ENCODE measurements at places on chromosomes 12 and 14. TPM values are rescaled to one million over a fixed set of nuclear protein-coding genes. Genes with fewer than 3 reads are reported as not detected.

The SERPINA12 gene
- total RNA-seq, result not detected

DNA sequence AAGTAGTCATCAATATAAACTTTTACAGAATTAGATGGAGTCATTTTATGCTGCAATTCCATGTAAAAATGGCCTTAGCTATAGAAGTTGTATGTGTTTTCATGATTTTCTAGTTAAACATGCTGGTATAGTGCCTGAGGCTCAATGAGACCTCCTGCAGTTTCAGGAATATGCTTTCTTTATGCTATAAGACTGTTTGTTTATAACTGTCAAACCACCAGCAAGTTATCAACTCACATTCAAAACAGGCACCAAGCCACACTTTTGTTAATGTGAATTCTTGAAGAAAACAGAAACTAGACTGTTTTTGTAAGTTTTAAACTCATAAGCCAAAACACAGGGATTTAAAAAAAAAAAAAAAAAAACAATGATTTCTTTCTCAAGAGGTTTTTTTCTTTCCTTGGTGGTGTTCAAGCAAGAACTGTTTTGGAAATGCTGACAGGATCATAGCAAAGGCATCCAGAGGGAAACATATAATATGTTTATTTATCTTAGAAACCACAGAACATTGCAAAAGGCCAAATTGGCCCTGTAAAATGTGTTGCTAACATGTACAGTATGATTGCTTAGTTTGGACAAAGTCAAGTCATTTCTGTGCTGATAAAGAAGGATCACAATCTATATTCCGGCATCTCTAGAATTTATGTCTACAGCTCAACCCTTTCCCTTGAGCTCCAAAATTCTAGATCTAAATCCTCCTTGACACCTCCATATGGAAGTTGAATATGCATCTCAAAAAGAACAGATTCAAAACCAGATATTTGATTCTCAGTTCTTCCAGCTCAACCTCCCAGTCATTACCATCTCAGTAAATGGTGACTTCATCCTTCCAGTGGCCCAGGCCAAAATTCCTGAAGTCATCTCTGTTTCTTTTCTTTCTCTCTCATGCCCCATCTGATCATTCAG, 29.0 kb upstream of the LUM start:
- no peaks in the 10 kb centered on the region for H3K36me3 ChIP-seq
- H3K27ac ChIP-seq, result no peak overlapping the region
- no peaks in the 10 kb centered on the region for H3K4me1 ChIP-seq
- no peaks in the 10 kb centered on the region for H3K27me3 ChIP-seq
- H3K4me3 ChIP-seq, result no peak overlapping the region

- H3K4me3 ChIP-seq, result no peak overlapping the region
- H3K4me1 ChIP-seq, result no peaks in the 10 kb centered on the region
- no peak overlapping the region for H3K27ac ChIP-seq
- peaks cover 3% of the 10 kb centered on the region for H3K27me3 ChIP-seq
- DNase-seq, result peak; percentile 1
Observed at GRCh38 chr12:117738233-117738632, 230.6 kb downstream of the KSR2 start.

GRCh38 chr12:65561798-65562382, 262.4 kb upstream of the HMGA2 start:
- H3K4me1 ChIP-seq, result peaks cover 16% of the 10 kb centered on the region
- H3K27ac ChIP-seq, result no peak overlapping the region
- DNase-seq, result no peak
- H3K4me3 ChIP-seq, result no peak overlapping the region
- no peaks in the 10 kb centered on the region for H3K27me3 ChIP-seq

DNA sequence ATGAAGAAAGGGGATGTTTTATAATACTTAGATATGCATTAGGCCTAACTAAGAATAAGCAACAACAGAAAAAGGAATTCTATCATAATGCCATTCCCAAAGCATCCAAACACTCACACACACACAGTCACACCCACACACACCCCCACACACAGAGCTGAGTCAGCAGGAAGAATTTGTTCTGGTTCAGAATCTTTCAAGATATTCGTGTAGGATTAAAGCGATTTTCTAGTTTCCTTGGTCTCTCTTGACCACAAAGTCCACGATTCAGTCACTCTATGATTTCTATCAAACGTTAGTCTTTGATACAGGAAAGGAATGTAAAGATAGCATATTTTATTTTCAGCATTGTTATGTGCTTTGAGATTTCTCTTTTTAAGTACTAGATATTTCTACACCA, 382.6 kb upstream of the DCN start:
- H3K36me3 ChIP-seq, result no peaks in the 10 kb centered on the region
- H3K27ac ChIP-seq, result no peak overlapping the region
- no peaks in the 10 kb centered on the region for H3K27me3 ChIP-seq
- no peak overlapping the region for H3K4me3 ChIP-seq

- no peaks in the 10 kb centered on the region for H3K27me3 ChIP-seq
- no peaks in the 10 kb centered on the region for H3K4me1 ChIP-seq
- no peaks in the 10 kb centered on the region for H3K36me3 ChIP-seq
- no peak for DNase-seq
Observed at GRCh38 chr14:90610346-90611040, 205.7 kb downstream of the TTC7B start.

DNA sequence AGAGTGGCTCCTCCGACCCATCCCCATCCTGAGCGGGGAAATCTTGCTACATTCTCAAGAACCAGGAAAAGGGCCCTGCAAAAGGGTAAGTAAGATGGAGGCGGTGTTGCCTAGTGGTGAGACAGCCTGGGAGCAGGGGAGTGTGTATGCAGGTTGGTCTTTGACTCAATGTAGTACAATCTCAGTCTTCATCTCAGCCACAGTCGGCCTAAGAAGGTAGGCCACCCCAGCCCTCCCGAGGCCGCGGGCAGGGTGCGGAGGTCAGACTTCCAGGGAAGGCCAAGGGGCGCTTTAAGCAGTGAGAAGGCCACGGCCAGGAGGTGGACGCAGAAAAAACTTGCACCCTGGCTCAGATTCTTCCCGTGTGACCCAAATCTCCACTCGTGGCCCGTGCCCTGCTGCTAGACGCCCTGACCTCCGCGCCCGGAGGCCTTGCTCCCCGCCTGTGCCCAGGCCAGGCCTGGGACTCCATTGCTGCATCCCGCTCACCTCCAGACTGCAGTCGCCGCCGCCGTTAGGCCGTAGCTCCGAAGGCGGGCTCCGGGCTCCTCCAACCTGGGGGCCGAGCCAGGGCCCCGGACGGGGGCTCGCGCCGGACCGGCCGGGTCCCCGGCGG, 435 bp downstream of the FOXM1 start:
- DNase-seq, result no peak
- no peaks in the 10 kb centered on the region for H3K27me3 ChIP-seq
- peaks cover 27% of the 10 kb centered on the region for H3K36me3 ChIP-seq
- peak overlapping the region; percentile 71 for H3K4me3 ChIP-seq
- H3K27ac ChIP-seq, result no peak overlapping the region

DNA sequence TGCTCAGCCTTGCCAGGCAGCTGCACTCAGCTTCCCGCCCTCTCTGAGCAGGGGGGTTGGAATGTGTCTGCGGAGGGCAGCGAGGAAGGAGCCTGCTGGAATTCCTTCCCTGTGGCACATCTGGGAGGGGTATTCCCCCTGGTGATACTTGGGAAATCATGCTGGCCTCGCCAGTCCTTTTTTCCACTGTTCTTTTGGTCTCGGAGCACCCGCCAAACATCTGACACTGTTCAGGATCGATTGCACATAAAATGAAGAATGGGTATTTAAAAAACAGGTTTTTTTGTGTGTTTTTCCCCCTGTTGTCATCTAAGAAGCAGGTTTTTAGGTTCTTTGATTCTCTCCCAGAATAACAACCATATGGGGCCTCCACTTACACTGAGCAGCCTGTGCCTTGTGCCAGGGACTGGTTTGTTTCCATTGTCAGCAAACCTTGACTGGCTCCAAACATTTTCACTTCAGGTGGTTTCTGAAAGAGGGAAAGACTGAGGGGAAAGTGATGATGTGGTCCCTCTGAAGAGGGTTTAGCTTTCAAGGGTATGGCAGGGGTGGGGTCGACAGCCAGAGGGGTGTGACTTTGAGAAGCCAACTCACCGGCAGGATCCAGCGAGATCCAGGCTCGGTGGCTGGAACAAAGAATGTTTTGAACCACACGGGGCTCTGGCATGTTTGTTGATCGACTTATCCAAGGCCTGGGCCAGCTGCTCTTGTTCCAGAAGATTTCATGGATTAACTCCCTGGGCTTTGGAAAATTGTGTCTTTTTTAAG, 215.1 kb downstream of the CACNA1C start:
- no peak for DNase-seq
- H3K27me3 ChIP-seq, result peaks cover 99% of the 10 kb centered on the region
- no peaks in the 10 kb centered on the region for H3K4me1 ChIP-seq
- no peak overlapping the region for H3K27ac ChIP-seq

The MORN3 gene
- total RNA-seq, result 1.8 TPM

The DTD2 gene
- 10.1 TPM for total RNA-seq

GRCh38 chr12:57094208-57095160, 5.6 kb downstream of the NAB2 start:
- H3K4me3 ChIP-seq, result no peak overlapping the region
- no peaks in the 10 kb centered on the region for H3K27me3 ChIP-seq
- peaks cover 2% of the 10 kb centered on the region for H3K36me3 ChIP-seq
- no peaks in the 10 kb centered on the region for H3K4me1 ChIP-seq
- DNase-seq, result no peak
- H3K27ac ChIP-seq, result no peak overlapping the region

The CHST11 gene
- total RNA-seq, result 52.2 TPM

GRCh38 chr14:97538749-97539410, 741.7 kb downstream of the VRK1 start:
- H3K27me3 ChIP-seq, result no peaks in the 10 kb centered on the region
- no peak overlapping the region for H3K27ac ChIP-seq
- no peak for DNase-seq
- no peak overlapping the region for H3K4me3 ChIP-seq

Measured in PC-9 (cell line).